ENCODE measurements at places on chromosomes 6 and 20.
A peak's percentile ranks its signal among the peaks of the same experiment; 100 is the strongest.

- DNase-seq: no peak
These were observed 131.2 kb upstream of the CLDN20 start for GRCh38 chr6:155132617-155133016.

DNA sequence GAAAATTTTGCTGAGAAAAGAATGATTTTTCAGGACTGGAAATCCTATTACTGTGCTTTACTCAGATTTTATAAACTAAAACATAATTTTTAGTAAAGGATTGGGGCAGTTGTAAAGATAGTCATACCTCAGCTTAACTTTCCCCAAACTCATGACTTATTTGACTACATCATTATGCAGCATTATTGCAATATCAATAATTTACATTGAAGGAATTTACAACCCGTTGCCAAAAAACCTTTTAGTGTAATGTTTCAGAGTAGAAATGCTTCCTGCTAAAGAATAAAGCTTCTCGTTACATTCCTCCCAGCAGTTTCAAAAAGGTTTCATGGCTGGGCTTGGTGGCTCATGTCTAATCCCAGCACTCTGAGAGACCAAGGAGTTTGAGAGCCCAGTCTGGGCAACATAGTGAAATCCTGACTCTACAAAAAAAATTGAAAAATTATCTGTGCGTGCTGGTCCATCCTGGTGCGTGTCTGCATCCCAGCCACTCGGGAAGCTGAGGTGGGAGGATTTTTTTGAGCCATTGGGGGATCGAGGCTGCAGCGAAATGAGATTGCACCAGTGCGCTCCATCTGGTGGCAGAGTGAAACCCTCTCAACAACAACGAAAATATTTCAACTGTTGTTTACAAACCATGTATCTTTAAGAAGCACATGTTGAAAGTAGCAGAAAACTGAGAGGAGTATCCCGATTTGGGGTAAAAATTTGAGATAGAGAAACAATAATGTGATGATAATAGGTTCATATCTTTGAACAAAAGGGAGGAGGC is 4.4 kb downstream of the AMD1 start:
- no peak for DNase-seq

DNA sequence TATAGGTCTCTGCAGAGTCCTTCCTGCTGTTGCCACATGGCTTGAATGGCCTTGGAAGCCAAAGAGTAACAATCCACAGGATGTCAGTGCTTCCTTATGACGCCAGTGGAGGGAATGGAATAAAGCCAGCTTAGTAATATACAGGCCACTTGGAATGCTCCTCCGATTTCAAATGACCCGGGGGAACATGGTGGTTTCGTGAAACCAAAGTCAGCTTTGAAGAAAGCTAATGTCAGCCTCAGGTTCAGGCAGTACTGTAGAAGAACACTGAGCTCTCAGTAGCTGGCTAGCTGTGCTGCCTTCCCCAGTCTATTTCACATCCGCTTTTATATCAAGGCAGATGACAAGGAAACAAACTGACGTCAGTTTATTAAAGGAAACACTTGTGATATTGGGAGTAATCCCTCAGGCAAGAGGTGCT is 189.1 kb downstream of the DTNBP1 start:
- DNase-seq: no peak

GRCh38 chr6:18405477-18406293 is 18.5 kb downstream of the RNF144B start:
- DNase-seq: no peak

GRCh38 chr20:10669843-10670446 is 3.9 kb downstream of the JAG1 start:
- DNase-seq: no peak

DNA sequence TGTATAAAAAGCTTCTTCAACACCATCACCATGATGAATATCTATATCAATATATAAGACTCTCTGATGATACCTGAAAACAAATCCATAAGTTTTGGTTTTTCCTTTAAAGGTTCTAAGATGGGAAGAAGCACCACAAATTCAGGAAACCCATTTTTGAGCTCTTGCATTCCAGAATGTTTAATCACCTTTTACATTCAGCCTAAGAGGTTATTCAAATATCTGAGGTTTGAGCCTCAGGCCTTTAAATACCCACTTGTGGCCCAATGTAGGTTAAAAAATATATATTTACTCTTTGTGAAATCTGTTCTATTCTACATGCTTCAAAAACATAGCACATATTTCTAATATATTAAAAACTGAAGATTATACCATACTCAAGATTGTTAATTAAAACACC is 17.6 kb downstream of the HDAC2 start:
- DNase-seq: no peak

DNA sequence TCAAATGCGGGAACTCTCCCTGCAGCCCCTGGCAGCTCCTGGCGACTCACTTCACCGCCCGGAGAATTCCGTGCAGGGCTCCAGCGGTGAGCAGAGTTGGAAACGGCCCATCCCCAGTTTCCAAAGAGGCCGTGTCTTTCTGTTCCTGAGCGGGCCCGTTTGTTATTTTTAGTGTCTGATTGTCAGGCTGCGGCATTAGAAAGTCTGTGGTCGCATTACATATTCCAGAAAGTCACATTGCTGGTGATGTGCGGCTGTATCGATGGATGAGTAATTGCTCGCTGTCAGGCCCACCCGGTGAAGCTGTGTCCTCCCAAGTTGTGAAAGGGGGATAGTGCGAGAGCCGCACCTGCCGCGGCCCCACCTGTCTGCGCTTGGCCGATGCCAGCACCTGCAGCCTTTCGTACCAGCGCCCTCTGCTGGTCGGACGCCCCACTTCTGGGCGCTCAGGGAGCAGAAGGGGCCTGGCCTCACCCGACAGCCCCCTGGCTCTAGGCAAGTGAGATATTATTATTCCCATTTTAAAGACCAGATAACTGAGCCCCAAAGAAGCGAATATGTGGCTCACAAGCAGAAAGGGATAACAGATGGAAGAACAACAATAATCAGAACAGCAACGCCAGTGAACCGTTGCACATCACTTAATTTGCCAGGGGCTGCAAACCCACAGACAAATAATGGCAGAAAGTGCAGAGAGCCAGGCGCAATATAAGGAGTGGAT is 244.9 kb downstream of the TSHZ2 start:
- DNase-seq: peak; percentile 70

GRCh38 chr6:128572294-128572693 is 51.9 kb upstream of the PTPRK start:
- DNase-seq: no peak

DNA sequence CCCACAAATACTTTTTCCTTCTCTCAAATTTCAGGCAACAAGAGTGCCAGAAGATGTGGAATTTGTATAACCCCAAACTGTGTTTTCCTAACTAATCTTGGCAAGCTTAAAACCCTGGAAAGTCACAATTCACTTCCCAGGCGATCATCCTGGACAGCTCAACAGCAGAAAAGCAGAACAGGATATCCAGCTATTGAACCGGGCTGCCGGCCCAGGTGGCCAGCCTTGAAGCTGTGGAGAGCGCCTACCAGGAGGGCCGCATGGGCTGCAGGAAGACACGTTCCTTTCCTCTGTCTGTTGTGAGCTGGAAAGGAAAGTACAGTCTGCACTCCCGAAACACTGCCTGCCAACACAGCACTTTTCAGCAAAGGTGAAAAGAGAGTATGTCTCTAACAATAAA is 719.7 kb upstream of the MARCKS start:
- DNase-seq: no peak

DNA sequence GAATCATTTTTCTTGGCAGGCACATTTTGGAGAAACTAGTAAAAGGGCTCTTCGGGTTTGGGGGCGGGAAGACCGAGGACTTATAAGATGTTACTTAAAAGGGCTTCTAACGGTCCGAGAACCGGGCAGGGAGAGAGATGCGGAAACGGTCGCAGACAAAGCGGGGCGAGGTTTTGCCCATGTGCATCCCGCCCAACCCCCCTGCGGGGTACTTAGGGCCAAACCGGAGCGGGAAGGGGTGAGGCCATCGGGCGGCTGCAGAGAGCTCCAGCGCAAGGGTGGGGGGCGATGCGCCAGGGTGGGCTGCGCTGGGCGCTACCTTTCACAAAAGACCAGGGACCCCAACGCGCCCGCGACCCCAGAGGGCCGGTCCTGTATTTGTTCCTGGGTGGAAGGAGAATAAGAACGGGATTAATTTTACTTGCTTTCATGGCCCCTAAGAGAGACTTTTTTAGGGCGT is 616 bp downstream of the TUBB start:
- DNase-seq: no peak

DNA sequence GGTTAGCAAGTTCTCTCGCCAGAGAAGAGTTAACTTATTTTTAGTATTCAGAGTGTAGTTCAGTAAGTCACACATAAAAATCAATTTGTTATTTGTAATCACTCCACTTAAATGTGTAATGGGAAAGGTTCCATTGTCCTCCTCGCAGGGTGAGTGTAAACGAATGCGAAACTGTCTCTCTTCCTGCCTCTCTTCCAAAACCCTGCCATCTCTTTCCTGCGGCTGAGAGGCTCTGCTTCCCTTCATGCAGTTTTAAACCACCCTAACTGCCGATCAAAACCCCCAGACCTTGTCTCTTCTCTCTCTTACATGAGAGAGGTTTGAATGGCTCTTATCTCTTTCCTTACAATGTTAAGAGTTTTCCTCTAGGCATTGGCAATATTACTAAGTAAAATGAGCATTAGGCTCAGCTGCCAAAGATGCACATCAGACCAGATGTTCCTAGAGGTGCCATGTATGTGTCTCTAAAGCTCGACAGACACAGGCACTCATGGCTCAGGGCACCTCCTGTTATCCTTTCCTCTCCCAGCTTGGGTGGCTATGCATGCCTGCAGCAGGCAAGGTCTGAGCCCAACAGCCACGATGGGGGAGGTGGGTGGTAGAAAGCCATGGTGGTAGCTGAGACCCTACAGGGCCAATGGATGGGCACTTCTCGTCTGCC is 91.2 kb downstream of the JARID2 start:
- no peak for DNase-seq

- DNase-seq: no peak
These were observed 36.8 kb downstream of the GCNT2 start for GRCh38 chr6:10557913-10558312.

- no peak for DNase-seq
These were observed 13.1 kb downstream of the B4GALT5 start for GRCh38 chr20:49700411-49701185.

GRCh38 chr6:55578537-55579363 is at the start of gene HMGCLL1:
Gene HMGCLL1, minus strand, starts transcription at chr6:55579192. Its CDS starts 137 bp downstream, at chr6:55579055.
- no peak for DNase-seq

GRCh38 chr6:170114187-170114945 is 176.5 kb downstream of the DLL1 start:
- no peak for DNase-seq

DNA sequence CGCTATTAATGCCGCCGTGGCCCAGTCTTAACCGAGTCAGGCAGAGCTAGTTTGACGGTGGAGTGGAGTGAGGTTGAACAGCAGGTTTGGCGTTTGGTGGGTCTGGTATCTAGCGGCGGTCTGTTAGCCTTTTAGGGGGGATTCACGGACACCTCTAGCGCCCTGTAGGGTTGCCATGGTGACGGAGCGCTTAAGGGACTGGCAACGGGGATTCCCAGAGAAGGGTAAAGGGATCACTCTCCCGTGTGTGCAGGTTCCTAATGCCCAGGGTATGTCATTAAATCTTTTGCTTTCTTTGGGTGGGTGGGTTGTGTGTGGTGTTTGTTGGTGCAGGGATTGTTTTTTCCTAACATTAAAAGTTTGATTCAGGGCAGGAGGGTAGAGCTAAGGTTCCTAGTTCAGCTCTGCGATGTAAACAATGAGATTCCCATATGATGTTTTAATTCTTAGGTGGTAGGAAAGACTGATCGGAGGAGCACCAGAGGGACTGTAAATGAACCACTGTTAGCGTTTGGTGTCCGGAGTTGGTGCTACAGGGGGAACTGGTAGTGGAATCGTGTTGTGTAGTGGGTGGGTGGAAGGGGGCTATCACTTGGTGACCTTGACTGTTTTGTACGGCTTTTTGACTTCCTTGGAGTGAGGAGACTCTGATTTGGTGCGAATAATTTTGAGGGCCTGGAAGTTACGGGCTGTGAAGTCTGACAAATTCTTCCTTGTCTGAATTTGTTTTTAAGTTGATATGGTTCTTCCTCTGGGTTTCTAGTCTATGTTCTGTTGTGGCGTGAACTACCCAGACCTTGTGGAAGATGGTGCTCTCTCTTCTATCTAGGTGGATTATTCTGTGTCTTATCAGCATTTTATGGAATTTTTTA is 5.0 kb downstream of the BRD2 start:
- DNase-seq: peak; percentile 45

DNA sequence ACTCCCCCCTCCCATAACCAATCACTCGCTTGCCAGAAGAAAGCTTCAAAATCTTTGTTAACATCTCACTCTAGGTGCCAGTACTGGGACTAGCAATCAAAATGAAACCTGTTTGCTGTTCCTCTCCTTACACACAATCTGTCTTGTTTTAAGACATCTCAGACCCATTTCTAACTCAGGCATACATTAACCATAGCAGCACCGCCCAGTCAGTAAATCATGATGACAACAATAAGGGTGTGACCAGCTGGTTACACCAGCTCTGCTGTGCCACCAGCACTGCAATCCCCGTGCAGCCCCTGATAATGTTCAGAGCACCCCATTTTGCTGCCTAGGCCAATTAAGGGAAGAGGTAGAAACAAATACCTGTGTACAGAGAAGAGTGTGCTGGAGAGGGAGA is 185.2 kb upstream of the TAB2 start:
- DNase-seq: no peak

DNA sequence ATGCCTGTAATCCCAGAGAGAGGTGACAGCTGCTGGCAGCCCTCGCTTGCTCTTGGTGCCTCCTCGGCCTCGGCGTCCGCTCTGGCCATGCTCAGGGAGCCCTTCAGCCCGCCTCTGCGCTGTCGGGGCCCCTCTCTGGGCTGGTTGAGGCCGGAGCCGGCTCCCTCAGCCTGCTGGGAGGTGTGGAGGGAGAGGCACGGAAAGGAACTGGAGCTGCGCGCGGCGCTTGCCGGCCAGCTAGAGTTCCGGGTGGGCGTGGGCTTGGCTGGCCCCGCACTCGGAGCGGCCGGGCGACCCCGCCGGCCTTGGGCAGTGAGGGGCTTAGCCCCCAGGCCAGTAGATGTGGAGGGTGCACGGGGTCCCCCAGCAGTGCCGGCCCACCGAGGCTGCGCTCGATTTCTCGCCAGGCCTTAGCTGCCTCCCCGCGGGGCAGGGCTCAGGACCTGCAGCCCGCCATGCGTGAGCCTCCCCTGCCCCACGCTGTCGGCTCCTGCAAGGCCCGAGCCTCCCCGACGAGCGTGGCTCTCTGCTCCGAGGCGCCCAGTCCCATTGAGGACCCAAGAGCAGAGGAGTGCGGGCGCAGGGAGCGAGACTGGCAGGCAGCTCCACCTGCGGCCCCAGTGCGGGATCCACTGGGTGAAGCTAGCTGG is 34.6 kb downstream of the C6orf52 start:
- no peak for DNase-seq

- DNase-seq: no peak
These were observed 121.1 kb downstream of the PLEKHG1 start for GRCh38 chr6:150720774-150721233.

DNA sequence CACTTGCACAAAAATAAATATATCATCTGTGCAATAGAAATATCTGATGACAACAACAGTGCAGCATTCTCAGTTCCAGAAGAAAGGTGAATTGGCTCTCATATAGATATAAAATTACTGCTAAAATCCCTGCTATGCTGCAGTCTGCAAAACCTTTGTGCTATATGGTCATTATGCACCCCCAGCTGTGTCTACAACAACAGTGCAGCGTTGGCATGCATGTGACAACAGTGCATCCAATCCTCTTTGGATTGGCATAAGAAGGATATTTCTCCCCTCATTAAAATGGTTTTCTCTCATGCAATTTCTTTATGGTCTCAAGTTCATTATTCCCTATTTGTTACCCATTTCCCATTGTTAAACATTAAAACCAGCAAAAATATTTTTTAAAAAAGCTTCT is 23.1 kb downstream of the OR2B6 start:
- no peak for DNase-seq

- DNase-seq: no peak
These were observed 975 bp upstream of the TFAP2A start for GRCh38 chr6:10415617-10416480.

- DNase-seq: no peak
These were observed 41.6 kb upstream of the DUSP22 start for GRCh38 chr6:250676-251075.
